ENCODE measurements at places on chromosomes 5 and 9.

GRCh38 chr9:21967169-21967568 lies 27.0 kb downstream of the CDKN2A start:
- no peak for DNase-seq

GRCh38 chr9:77014597-77015263 lies 4.7 kb upstream of the FOXB2 start:
- DNase-seq, result no peak

- DNase-seq, result no peak
Observed at GRCh38 chr9:130417602-130418001, 27.2 kb upstream of the ASS1 start.

DNA sequence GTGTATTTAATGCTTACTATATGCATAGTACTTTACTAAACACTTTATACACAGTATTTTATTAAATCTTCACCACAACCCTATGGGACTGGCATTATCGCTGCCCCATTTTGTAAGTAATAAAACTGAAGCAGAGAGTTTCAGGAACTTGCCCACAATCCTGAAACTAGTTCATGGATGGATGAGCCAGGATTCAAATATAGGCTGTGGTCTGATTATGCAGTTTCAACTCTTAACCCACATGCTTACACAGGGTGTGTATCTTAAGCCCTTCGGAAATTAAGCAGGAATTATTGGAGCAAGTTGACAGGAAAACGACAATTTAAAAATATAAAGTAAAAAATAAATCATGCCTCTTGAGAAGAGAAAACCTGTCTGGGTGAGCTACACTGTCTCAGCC lies 109.0 kb downstream of the ATP10B start:
- DNase-seq, result no peak

- no peak for DNase-seq
Observed at GRCh38 chr5:116520771-116521170, 53.9 kb downstream of the SEMA6A start.

DNA sequence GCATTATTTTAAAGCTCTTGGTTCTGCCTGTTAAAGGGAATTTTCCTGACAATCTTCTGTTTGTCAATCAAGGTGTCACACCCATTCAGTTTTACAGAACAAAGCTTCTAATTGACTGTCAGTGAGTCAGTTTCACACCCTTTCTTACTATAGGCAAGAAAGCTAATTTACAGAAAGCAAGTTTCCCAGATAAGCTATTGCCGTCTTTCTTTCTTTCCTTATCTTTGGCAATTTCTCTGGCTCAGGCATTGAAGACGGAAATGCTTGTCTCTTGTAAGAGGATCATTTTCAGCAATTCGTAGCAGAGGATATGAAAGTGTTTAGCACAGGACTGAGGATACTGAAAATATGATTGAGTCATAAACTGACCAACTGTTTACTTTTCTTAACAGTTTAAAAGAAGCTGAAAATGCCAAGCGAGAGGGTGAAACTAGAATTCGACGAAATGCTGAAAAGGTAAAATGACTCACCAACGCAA lies 27.0 kb downstream of the SPINK5 start:
- DNase-seq, result no peak

GRCh38 chr9:117488659-117489058 lies 73.8 kb upstream of the ASTN2 start:
- DNase-seq, result no peak

DNA sequence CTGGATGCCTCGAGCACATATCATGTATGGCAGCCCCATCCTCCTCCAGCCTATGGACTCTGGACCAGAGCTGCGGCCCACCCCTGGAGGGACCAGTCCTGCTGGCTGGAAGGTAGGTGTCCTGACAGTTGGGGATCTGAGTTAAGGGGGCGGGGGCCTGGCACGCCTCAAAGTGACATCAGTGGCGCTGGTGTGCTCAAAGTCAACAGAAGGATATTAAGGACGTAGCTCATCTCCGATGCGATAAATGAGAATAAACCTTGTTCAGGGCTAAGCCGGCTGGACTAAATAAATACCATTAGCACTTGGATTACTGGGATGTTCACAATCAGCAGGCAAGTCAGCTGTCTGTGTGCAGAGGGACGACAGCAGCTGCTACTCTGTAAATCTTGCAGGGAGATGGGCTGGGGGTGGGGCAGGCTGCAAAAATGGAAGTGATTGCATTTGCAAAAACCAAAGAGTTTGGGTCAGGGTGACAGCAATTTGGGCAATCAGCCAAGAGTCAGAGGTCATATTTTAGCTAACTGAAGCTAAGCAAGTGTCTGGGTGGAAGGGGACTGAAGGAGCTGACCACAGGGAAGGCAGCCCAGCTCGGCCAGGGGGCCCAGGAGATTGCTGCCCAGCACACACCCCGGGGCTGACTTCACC lies 80.0 kb upstream of the LRRTM2 start:
- no peak for DNase-seq

DNA sequence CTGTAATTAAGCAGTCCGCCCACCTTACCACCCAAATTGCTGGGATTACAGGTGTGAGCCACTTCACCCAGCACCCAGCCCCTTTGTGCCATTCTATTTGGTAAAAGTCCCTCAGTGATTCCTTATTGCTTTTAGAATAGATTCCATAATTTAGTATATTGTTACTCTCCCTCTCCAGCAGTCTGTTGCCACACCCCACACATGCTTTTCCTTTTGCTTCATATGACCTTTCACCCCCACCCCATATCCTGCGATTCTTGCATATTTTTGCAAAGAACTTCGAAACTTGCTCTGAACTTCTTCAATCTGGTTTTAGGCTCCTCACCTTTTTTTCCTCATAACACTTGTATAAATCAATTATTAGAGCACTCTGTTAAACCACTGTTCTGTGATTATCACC lies 100.2 kb downstream of the MTREX start:
- no peak for DNase-seq

DNA sequence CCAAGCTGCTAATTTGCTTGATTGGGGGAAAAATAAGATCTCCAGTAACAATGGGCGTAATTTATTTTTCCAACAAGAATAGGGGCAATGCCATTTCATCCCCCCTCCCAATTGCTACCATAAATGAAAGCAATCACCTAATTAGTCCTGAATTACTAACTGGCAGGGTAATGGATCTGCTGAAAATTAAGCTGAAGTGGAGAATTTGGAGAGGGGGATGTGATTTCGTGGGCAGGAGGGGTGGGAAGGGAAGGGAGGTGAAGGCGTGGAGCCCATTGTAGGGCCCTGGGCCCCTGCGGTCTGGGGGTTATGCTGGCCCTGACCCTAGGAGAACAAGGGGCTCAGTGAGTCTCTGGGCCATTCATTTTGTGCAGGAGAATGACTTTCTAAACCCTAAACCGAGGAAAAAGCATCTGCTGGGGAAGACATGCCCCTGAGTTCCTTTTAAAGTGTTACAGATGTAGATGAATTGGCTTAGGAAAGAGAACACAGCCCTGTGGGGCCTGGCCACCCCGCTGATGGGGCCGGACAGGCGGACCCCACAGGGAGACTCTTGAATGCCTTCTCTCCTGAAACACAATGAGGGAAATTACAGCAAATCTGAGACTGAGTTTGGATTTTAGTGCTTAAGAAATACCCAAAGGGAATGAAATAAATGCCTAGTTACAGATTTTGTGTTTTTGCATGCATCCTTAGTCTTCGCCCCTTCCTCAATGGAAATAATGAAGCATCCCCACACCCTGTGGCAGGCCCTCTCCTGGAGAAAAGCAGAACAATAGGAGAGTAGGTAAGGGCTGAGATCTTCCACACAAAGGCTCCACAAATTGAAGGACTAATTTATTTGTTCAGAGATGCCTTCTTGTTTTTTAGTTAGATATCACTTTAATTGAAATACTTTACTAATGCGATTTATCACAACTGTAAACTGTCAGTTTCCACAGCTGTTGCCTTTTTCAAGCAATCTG lies 143.2 kb downstream of the PSAT1 start:
- DNase-seq, result no peak

- DNase-seq, result no peak
Observed at GRCh38 chr5:60102961-60103693, 209.6 kb upstream of the PDE4D start.

DNA sequence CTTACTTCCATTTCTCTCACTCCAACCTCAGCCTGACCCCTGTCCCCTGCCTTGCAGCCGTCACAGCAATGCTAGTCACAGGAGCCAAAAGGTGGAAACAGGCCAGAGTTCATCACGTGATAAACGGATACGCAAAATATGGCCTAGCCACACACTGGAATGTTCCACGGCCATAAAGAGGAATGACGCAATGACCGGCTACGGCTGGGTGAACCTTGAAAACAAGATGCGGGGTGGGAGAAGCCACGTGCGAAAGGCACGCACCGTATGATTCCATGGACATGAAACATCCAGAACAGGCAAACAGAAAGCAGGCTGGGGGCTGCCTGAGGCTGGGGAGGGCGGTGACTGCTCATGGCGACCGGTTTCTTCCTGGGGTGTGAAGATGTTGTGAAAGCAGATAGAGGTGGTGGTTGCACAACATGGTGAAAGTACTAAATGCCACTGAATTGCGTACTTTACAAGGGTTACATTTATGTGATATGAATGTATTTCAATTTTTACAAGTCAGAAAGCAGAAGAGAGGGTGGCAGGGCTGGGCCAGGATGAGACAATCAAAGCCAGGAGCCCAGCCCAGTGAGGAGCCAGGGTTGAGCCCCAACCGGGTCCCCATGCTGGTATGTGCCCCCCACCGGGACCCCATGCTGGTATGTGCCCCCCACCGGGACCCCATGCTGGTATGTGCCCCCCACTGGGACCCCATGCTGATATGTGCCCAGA lies 117.8 kb upstream of the SARDH start:
- no peak for DNase-seq

Measured in NCI-H1048 (cell line).